ENCODE measurements at places on chromosomes 3 and 15.

- DNase-seq, result no peak
These were observed 181.6 kb downstream of the ABHD5 start for GRCh38 chr3:43872301-43872700.

DNA sequence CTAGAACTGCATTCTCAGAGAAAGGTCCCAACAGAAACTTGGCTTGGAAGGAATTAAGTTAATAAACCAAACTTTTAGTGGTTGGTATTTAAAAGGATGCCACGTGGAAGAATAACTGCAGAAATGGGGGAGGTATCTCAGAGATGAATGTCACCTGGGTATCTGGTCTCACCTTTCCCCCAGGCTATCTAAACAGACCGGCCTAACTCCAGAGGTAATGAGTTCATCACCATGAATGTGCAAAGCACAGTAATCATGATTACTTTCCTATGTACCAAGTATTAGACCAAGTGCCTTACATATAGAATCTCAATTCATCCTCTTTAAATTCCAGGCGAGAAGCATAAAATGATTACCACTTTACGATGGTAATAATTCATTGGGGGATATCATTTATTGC, 80.8 kb downstream of the FBN1 start:
- DNase-seq, result no peak

GRCh38 chr3:141243271-141243707, 11.7 kb downstream of the PXYLP1 start:
- DNase-seq, result peak; percentile 55

DNA sequence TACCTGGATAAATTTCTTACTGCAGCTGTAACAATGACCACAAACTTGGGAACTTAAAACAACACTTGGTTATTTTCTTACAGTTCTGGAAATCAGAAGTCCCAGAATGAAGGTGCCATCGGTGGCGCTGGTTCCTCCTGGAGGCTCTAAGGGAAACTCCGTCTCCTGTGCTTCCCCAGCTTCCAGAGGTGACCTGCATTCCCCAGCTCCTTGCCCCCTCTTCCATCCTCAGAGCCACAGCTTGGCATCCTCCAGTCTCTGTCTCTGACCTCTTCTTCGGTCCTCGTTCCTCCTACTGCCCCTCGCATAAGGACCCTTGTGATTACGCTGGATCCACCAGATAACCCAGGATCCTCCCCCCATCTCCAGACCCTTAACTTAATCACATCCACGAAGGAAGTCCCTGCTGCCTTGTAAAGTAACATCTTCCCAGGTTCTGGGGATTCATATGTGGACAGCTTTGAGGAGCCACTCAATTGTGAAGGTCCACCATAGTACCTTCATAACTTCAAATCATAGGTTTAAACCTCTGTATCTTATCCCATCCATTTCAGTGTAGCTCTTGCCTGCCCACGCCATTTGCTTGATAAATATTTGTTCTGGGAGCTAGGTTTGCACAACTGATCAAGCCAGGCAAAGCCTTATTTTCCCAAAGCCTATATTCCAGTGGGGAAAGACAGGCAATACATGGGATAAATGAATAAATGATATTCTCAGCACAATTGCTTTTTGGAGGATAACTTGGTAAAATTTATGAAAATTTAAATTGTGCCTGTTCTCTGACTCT, 34.8 kb downstream of the KLF15 start:
- DNase-seq, result no peak

DNA sequence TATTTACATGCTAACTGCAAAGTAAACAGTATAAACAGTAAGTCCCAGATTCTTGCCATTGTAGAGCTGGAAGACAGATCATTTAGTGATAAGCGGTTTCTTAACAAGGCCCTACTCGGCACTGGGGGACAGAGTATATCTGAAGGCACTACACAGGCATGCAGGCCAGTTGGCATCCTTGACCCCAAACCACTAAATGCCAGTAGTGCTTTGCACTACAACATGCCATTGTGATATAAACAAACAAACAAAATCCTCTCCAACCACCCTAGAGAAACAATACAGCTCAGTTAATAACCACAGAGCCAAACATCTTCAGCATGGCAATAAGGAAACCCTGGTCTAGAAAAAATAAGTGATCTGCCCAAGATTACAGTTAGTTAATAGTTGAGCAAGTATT, 5.3 kb downstream of the AQR start:
- no peak for DNase-seq

GRCh38 chr3:105323274-105323599, 43.5 kb upstream of the ALCAM start:
- no peak for DNase-seq

DNA sequence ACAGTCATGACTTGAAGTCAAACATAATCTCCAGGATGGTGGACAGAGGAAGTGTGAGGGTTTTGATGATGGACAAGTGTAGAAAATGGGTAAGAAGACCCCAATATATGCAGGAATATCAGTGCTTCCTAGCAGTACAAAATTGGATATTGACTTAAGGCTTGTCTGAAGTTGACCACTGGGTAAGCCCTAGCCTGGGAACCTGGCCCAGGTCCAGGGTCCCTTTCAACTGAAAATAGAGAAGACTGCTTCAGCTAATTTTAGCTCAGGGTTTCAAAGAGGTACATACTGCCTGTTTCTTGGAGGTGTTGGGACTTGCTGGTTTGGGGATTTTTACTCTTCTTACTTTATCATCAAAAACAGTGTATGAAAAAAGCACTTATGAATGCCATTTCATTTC, 4.7 kb downstream of the NR1D2 start:
- no peak for DNase-seq

GRCh38 chr3:9117220-9117619, 132.2 kb downstream of the SRGAP3 start:
- DNase-seq, result no peak

- DNase-seq, result no peak
These were observed 66.4 kb downstream of the SRGAP3 start for GRCh38 chr3:9183011-9183410.

- DNase-seq, result no peak
These were observed 2.1 kb upstream of the ACKR4 start for GRCh38 chr3:132595014-132595413.

DNA sequence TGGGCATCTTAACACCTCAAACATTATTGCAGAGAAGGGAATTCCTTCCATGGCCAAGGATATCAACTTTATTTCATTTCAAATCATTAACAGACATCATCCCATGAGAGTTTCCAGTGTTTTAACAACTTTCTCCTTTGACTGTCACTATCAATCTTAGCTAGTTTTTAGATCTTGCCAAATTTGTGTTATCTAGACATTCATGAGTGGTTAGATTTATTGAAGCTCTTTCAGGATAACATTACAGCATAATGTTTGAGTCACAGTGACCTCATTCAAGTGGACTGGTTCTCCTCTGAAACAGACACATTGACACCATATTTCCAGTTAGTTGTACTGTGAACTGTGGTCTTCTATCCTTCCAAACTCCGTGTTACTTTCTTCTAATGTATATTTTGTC, 8.6 kb upstream of the TNFAIP8L3 start:
- DNase-seq, result no peak

- no peak for DNase-seq
These were observed 29.5 kb downstream of the TBC1D2B start for GRCh38 chr15:78047761-78048627.

DNA sequence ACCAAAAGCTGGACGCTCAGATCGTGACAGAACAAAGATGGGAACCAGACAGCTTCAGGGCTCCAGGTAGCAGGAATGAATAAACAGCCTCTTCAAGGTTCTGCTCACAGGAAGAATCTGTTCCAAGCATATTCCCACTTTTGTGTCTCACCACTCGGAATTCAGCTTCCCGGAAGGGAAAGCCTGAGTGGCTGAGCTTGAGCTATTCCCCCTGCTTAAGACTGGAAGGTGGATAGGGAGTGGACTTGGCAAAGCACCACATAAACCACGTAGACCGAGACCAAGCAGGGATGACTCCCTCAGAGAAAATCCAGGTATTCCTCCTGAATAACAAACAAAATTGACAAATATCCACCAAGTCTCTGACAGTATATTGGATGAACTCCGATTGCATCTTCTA, 180.2 kb upstream of the NR2F2 start:
- DNase-seq, result no peak

- DNase-seq, result no peak
These were observed 4.8 kb downstream of the GNB4 start for GRCh38 chr3:179446501-179446900.

- DNase-seq, result no peak
These were observed 61.4 kb upstream of the NSMCE3 start for GRCh38 chr15:29331071-29331470.

DNA sequence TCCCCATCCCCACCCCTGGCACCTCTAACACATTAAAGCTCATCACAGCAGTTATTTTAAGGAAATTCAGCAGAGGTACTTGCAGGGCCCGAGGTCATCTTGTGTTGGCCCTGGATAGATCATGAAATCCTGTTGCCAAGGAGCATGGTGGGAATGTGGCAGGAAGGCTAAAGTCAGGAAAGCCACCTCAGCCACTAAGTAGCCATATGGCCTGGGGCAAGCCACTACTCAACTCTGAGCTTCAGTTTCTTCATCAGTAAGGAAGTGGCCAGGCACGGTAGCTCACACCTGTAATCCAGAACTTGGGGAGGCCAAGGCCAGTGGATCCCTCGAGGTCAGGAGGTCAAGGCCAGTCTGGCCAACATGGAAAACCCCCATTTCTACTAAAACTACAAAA, 55.9 kb downstream of the LIPC start:
- no peak for DNase-seq

- no peak for DNase-seq
These were observed 3.7 kb upstream of the MYL3 start for GRCh38 chr3:46866720-46867549.

GRCh38 chr3:194032828-194033435, 103.0 kb upstream of the HES1 start:
- no peak for DNase-seq

GRCh38 chr3:186782542-186783057, 777 bp upstream of the EIF4A2 start:
- no peak for DNase-seq

- no peak for DNase-seq
These were observed 62.2 kb upstream of the AKAP13 start for GRCh38 chr15:85318048-85318731.

GRCh38 chr3:178823150-178823549, 248.5 kb downstream of the ZMAT3 start:
- no peak for DNase-seq

DNA sequence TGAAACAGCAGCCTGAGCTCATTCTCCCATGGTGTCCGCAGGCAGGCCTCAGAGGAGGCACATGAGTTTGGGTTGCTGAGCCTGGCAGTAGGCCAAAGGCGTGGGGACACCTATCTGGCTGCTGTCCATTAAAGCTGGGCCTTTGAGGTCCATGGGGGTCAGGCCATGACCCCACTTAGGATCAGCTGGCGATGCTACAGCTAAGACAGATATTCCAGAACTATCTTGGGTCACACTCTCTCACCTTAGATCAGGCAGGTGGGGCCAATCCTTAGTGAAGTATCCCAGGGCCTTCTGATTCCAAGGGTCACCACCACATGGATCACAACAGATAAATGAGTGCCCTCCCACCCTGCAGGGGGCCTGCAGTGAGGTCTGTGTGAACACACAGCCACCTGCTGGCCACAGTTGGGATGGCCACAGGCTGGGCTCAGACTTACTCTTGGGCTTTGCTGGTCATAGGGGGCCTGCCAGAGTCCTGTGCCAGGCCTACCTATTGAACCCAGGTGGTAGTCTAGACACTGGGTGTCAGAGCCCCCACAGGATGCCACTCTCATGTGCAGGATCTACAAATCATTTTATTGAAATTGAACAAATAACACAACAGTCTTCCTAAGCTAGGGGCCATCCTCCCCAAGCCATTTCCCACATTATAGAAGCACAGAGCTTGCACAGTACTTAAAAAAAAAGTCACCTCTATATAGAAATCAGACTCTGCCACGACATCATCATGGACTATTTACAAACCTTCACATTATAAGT, 2.0 kb upstream of the HYAL2 start:
- DNase-seq, result no peak

GRCh38 chr3:141313093-141313683, 55.1 kb upstream of the ZBTB38 start:
- DNase-seq, result no peak

DNA sequence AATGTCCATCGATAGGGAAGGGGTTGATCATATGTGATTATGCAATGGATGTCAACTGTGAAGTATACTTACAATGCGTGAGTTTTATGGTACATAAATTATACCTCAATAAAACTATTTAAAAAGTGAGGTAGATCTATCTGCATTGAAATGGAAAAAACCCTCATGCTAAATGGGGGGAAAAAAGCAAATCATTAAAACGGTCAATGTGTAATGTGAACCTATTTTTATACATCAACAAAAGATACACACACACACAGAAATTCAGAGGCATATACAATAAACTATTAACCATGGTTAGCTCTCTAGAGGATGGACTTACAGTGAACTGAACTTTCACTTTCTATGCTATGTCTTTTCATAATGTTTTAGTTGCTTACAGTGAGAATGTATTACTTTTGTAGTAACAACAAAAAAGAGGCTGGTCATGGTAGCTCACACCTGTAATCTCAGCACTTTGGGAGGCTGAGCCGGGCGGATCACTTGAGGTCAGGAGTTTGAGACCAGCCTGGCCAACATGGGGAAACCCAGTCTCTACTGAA, 23.1 kb downstream of the STIMATE start:
- no peak for DNase-seq

- no peak for DNase-seq
These were observed 50.8 kb downstream of the PLOD2 start for GRCh38 chr3:146110161-146110560.

GRCh38 chr3:59456852-59457485, 407.1 kb upstream of the CFAP20DC start:
- DNase-seq, result no peak

DNA sequence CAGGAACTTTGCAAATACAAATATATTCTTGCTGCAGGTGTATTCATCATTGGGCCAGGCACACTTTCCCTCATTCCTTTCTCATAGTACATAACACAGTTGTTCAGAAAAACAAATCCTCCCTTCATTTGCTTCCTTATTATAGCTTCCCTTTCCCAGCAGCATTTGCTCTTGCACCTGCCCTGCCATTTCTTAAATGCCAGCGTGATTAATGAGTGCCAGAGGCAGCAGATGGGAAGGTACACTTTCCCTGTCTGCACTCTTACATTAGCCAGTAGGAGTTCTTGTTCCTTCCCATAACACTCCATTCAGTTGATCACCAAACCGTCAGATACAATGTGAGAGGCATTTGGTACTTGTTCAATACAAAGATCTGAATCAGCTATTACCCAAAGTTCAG, 128.5 kb upstream of the GAP43 start:
- DNase-seq, result peak; percentile 18

DNA sequence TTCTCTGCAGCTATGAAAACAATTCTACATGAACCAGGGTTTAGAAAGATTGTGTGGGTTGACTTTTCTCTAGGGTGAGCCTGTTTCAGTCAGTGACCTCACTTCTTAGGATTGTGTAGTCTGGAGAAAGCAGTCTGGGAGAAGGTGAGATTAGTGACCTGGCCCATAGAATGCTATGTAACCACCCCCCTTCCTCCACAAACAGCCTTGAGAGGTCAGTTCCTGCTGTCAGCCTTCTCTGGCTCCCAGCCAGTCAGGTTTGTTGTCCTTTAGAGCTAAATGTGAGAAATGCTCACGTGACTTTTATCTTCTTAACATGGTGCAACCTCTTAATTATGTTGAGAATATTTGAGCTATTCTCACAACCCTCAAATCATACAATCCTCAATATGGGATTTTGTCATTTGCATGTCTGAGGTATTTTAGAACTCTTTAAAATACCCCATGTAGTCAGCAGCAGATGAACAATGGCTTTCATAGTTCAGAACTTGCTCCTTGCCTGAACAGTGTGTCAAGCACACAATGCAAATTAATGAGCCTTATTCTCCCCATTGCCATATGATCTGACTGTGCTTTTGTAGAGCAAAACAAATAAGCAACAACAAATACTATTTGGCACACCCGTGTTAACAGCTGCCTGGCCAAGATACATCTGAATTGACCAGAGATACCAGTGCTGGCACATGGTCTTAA, 311.6 kb downstream of the CNTN6 start:
- DNase-seq, result no peak
